ENCODE measurements at places on chromosomes 2 and 18.

- DNase-seq, result peak; percentile 55
Measured at GRCh38 chr18:62586151-62586774, 63.4 kb downstream of the ZCCHC2 start.

- DNase-seq, result no peak
Measured at GRCh38 chr2:62996534-62997186, 54.0 kb upstream of the OTX1 start.

GRCh38 chr18:47204908-47205522 lies 28.9 kb upstream of the IER3IP1 start:
- DNase-seq, result no peak

DNA sequence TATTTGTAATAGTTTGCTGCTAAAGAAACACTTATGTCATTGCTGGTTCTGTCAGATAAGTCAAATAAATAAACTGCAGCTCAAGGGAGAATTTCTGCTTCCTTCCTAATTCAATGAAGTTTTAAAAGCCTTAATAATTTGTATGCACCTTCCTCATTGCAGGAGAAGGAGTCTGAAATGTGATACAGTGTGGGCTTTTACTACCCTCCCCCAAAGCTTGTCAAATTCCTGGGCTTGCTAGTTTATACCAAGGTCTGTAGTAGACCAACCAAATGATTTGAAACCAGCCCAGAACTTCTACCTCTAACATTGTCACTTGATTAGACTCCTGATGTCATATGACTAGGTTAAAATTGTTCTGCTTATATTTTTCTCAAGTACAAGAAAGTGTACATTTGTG lies 131.8 kb downstream of the DTNA start:
- DNase-seq, result no peak

DNA sequence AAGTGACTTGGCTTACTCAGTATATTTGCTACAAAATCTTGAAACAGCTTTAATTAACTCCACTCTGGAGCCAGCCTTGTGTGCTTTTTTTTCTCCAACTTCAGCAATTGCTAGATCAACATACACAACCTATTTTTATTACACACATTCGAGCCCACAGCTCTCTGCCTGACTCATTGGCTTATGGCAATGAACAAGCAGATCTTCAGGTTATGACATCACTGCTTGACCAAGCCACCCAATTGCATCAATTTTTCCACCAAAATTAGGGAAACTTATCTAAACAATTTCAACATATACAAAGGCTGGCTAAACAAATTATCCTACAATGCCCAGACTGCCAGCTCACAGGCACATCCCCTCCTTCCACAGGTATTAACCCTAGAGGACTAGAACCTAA lies 39.6 kb upstream of the PDK1 start:
- no peak for DNase-seq

GRCh38 chr2:181008407-181008806 lies 28.0 kb downstream of the UBE2E3 start:
- DNase-seq, result no peak

DNA sequence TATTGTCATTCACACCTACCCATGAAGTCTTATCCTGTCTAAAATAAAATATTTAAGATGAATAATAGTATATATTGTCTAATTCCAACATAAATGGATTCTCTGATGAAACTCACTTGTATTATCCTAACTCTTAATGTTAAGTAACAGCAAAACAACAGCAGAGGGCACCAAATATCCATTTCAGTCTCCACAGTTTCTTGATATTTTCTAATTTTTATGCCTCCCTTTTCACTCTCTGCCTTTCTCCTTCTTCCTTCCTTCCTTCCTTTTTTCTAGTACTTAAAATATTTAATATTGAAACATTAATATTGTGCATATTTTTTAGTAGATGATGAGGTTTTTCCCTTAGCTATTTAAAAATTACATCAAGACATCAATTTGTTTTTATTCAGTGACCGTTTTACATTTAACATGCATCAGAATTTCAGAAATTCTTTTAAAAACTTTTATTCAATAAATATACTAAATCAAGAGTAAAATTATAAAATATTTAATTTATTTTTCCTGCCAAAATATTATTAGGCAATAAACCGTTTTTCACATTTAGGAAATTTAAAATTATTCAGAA lies 97.6 kb downstream of the WDR7 start:
- no peak for DNase-seq

- DNase-seq, result no peak
Measured at GRCh38 chr2:43276962-43277391, 50.6 kb upstream of the ZFP36L2 start.

GRCh38 chr2:189802396-189802912 lies 18.2 kb downstream of the PMS1 start:
- no peak for DNase-seq

DNA sequence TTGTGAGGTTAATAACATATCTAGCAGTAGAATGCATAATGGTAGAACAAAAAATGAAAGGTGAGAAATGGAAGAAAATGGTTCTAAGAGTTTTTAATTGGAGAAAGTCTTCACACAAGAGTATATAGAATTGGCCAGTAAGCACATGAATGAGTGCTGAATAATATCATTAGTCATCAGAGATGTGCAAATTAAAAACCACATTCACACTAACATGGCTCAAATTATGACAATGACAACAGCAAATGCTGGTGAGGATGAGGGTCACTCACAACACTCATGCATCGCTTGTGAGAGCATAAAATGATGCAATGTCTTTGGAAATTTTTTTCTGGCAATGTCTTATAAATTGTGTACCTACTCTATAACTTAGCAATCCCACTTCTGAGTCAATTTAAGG lies 1355.4 kb upstream of the ACVR2A start:
- DNase-seq, result no peak

GRCh38 chr2:218999881-219000568 lies 6.8 kb upstream of the CRYBA2 start:
- no peak for DNase-seq

DNA sequence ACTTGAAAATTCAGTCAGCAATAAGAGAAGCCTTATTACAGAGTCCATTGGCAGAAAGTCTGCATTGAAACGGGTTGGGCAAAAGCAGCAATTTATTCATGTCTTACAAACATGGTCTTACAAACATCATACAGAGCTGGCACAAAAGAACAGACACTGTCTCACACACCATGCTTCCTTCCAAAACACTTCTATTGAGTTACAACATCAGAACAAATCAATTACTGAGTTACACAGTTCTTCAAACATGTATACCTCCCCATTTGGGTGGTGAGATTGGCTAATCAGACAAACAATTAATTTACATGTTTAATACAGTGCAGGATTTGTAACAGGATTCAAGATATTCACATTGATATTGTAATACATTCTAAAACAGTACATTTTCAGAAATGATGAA lies 9.5 kb downstream of the SYT4 start:
- no peak for DNase-seq

GRCh38 chr2:233443511-233444183 lies 89.4 kb downstream of the DGKD start:
- peak; percentile 66 for DNase-seq

- DNase-seq, result no peak
Measured at GRCh38 chr18:73577365-73577764, 570.3 kb downstream of the FBXO15 start.

DNA sequence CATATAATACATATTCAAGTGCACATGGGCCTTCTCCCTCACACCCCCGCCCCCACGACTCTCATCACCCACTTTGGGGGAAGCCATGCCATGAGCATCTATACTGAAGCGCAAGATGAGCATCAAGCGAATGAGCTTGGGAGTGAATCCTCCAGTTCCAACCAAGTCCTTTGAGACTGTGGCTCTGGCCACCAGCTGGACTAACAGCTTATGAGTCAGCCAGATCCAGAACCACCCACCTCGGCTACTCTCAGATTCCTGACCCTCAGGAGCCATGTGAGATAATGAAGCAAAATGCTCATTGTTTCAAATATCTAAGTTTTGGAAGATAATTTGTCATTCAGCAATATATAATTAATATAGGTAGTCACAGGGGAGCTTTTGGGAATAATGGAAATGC lies 22.2 kb upstream of the IL1RL1 start:
- no peak for DNase-seq

GRCh38 chr2:210477496-210477895 lies 937 bp upstream of the LANCL1 start:
- DNase-seq, result no peak

DNA sequence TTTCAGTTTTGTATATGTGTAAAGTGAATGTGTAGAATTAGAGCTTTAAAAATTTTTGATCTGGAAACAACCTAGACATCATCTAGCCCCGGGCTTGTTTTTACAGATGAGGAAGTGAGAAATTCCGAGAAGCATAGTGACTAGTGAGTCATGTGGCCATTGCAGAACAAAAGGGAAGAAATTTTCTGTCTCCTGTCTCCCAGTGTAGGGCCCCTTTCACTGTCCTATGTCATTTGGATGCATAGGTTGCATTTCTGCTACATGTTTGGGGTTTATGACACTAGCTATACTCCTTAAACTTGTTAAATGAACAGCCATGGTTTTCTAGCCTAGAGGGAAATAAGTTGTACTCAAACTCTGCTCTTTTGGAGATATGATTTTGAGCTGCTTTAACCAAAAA lies 84.6 kb downstream of the PLCL1 start:
- DNase-seq, result no peak

- DNase-seq, result no peak
Measured at GRCh38 chr2:38709567-38710194, 41.5 kb downstream of the SRSF7 start.

- no peak for DNase-seq
Measured at GRCh38 chr18:54918060-54918459, 41.2 kb downstream of the CCDC68 start.

GRCh38 chr2:100645695-100646429 lies 83.1 kb downstream of the PDCL3 start:
- DNase-seq, result no peak

GRCh38 chr2:192377173-192377572 lies 182.4 kb upstream of the TMEFF2 start:
- DNase-seq, result no peak

DNA sequence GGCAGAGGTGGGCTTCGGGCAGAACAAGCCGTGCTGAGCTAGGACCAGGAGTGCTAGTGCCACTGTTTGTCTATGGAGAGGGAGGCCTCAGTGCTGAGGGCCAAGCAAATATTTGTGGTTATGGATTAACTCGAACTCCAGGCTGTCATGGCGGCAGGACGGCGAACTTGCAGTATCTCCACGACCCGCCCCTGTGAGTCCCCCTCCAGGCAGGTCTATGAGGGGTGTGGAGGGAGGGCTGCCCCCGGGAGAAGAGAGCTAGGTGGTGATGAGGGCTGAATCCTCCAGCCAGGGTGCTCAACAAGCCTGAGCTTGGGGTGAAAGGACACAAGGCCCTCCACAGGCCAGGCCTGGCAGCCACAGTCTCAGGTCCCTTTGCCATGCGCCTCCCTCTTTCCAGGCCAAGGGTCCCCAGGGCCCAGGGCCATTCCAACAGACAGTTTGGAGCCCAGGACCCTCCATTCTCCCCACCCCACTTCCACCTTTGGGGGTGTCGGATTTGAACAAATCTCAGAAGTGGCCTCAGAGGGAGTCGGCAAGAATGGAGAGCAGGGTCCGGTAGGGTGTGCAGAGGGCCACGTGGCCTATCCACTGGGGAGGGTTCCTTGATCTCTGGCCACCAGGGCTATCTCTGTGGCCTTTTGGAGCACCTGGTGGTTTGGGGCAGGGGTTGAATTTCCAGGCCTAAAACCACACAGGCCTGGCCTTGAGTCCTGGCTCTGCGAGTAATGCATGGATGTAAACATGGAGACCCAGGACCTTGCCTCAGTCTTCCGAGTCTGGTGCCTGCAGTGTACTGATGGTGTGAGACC lies at the start of gene PROC:
TSS of gene PROC (plus strand) at position 128 of the 812 bp plus-strand sequence. CDS start 1,516 bp downstream, outside the sequence.
- no peak for DNase-seq

DNA sequence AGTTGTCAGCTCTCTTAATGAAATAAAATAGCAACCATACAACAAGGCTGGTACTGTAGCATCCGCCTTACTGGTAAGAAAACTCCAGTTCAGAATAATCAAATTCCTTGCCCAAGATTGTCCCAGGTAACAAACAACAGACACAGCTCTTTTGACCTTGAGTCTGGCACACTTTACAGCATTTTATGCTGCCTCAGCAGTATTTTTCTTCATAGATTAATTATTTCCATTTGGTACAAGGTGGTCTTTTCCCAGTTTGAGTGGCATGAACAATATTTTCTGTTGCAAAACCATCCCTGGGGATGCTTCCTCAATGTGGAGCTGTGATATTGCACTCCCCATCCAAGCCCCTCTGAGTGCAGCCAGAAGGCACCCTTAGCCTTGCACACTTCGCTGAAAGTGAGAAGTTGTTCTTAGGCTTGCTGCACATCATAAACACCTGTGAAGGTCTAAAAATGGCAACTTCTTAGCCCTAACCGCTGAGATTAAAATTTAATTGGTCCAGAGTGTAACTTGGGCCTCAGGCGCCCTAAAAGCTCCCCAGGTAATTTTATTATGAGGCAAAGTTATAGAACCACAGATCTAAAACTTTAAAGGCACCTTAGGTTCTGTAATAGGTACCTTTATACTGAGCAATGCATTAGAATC lies 523.3 kb downstream of the CMPK2 start:
- DNase-seq, result no peak

DNA sequence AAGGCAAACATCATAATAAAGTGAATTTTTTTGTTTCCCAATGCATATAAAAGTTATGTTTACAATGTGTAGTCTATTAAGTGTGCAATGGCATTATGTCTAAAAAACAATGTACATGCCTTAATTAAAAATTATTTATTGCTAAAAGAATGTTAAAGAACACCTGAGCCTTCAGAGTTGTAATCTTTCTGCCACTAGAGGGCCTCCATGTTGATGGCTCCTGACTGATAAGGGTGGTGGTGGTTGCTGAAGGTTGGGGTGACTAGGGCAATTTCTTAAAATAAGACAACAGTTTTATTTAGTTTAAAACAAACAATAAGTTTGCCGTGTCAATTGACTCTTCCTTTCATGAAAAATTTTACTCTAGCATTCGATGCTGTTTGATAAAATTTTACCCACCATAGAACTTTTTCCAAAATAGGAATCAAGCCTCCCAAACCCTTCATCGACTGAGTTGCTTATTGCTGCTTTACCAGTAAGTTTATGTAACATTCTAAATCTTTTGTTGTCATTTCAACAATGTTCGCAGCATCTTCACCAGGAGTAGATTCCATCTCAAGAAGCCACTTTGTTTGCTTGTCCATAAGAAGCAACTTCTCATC lies 32.3 kb downstream of the MAP3K2 start:
- DNase-seq, result no peak

DNA sequence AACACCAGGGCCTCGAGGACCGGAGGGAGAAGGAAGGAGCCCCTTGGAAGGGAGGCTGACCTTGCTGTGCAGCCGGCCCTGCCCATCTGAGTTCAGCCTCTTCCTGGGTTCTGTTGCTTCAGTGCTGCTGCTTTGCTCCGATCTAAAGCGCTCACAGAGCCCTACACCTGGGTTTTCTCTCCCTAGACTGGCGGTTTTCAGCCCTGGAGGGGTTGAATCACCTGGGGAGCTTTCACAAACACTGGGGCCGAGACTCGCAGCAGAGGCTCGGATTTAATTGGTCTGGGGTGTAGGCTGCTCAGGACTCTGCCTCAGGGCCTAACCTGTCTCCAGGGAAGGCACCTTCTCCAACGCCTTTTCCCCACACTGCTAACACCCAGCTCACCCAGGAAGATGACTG lies 40.9 kb upstream of the SMAD7 start:
- DNase-seq, result no peak

- no peak for DNase-seq
Measured at GRCh38 chr2:23480957-23481797, 96.2 kb downstream of the KLHL29 start.

- DNase-seq, result no peak
Measured at GRCh38 chr18:66393463-66393862, 210.4 kb downstream of the CDH19 start.
